Panc1 (cell line): ENCODE measurements at places on chromosomes 6 and 20. TPM values are rescaled to one million over a fixed set of nuclear protein-coding genes. Genes with fewer than 3 reads are reported as not detected.

GRCh38 chr6:162856885-162857284 is 129.1 kb downstream of the PACRG start:
- DNase-seq: peak; percentile 20

ARMH2 gene
- not detected for total RNA-seq

DNA sequence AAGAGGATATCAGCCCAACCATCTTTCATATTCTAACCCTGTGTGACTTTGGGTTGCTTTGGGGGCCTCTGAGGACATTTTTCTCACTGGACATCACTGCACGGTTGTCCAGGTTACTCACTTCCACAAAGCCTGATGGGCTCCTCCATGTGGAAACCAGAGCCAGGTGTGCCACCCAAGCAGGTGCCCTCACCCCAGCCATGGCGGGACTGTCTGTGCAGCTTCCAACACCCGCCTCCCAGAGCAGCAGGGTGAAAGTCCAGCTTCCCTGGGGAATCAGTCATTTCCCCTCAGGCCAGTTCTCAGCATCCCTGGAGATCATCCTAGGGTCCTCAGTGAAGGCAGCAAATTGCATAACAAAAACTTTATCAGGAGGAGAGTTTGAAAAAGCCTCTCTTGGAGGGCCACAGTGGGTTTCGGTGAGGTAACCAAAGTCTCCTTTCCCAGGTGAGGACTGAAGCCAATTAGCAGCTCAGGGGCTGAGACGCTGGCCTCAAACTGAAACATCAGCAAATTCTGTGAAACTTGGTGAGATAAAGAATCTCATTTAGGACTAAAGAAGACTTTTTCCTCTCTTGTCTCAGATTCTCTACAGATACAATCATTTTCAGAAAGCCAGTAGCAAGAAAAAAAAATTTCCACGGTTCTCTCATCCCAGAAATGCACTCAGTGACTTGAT is 289.6 kb upstream of the CDH4 start:
- DNase-seq: no peak

DNA sequence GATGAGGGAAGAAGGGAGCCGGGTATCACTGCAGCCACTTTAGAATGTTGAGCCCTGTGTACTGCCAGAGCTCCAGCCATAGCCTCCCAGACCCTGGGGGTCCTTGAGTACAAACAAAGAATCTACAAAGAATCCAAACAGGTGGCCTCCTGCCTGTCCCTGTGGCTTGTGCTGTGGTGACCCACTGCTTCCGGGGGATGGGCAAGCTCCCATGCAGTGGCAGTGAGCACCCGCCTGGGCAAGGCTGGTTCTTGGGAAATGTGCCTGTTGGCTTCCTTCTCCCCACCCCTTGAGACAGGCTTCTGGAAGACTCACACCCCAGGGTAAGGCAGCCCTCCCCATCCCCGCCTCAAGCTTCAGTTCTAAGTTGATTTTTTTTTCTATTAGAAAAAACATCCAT is 13.9 kb downstream of the SIRPA start:
- DNase-seq: no peak

MAS1 gene
- total RNA-seq: not detected

- no peak for DNase-seq
Measured at GRCh38 chr6:37663019-37663810, 34.5 kb downstream of the MDGA1 start.

TMEM244 gene
- not detected for total RNA-seq

GRCh38 chr6:56536536-56536935 is 106.2 kb downstream of the DST start:
- DNase-seq: no peak
